NCI-H2029 treated with DMSO at 0.1 percent for 48 hours (cell line): ENCODE measurements at places on chromosomes 4 and X.

DNA sequence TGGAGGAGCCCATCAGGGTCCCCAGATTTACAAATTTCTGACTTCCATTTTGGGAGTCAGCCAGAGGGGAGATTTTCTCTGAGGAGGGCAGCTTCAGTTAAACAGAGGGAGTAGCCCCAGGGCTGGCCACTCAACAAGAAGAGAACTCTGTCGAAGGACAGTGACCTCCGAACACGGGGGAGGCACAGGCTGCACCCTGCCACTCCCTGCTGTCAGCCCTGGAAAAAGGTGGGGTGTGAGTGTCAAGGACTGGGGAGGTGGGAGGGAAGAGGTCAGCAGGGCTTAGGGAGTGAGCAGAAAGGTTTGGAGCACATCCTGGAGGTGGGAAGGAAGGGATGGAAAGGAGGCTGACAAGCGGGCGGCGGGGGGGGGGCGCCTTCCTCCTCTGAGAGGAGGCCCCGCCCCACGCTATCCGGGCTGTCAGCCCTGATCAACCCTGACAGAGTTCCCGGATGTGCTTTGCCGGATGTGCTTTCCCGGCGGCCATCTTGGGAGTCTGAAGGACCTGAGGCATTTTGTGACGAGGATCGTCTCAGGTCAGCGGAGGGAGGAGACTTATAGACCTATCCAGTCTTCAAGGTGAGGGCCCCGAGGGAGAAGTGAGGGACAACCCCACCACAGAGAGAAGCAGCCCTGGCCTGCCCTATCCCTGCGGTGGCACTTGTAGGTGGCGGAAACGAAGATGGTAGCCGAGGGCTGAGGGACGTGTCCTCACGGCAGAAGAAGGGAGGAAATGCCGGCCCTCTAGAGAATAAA, at the start of gene MAGEC1:
MAGEC1 (plus strand) TSS at position 495 of the 756 bp plus-strand sequence. CDS start 1,179 bp downstream, outside the sequence.
- DNase-seq: no peak

- DNase-seq: no peak
Measured at GRCh38 chrX:116749943-116750342, 287.2 kb upstream of the CT83 start.

DNA sequence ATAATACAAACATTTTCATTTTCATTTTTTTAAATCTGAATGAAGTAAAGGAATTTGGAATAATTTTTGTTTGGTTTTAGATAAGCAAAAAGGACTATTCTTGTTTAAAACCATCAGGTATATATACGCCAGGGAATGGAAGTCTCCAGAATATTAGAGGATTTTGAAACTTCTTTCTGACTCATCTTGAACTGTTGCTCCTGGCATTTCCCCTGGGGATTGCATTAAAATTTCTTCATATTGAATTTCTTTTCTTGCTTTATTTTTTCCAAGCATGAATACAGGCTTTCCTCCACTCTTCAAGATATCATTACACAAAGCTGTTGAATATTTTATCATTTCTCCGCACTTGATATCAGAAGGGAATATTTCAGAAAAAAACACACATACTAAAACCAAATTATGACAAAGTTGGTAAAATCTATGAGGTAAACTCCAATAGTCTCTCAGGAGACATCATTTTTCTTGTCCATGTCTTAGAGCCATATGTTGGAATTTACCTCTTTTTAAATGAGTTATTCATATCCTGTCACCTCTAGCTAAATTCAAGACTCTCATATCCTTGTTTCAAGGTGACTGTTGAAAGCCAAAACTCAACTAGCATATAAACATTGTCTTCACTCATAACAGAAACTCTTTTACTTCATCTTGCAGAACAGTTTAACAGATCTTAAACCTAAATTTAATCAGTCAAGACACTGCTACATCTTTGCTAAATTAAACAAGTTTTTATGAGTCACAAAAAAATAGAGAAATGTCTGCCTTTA, 20.7 kb upstream of the CSN1S1 start:
- no peak for DNase-seq

DNA sequence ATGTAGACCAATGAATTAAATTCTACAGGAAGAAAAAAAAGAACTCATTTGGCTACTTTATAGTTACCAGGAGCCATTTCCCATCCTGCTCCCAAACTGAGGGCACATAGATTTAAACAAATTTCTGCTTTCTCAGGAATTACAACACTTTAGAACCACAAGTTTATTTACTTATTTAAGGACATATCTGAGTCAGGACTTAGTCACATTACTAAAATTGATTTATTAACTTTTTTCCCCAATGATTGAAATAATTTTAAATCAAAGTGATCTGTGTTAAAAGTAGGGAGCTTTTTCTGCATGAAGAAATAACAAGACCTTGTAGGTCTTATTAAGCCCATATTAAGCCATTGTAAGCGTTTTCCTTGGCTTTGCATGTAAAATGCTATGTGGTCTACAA, 291.0 kb upstream of the HAND2 start:
- no peak for DNase-seq

GRCh38 chr4:79381161-79381560, 26.9 kb downstream of the GK2 start:
- no peak for DNase-seq

DNA sequence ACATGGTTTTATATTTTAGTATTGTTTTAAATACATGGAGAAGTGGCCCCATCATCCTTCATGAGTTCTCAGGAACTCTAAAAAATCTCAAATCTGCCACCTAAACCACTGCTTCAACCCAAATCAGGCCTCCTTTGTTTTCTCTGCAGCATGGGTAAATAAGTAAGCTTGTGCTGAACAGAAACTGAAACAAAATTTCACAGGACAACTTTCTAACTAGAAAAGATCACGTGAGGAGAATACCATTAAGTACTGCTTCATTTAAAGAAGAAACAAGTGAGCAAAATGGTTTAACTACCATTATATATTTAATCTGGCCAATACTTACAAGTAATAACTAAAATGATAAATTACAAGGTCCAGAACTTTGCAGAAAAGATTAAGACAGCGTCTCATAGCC, 2.5 kb downstream of the ARAP2 start:
- no peak for DNase-seq

DNA sequence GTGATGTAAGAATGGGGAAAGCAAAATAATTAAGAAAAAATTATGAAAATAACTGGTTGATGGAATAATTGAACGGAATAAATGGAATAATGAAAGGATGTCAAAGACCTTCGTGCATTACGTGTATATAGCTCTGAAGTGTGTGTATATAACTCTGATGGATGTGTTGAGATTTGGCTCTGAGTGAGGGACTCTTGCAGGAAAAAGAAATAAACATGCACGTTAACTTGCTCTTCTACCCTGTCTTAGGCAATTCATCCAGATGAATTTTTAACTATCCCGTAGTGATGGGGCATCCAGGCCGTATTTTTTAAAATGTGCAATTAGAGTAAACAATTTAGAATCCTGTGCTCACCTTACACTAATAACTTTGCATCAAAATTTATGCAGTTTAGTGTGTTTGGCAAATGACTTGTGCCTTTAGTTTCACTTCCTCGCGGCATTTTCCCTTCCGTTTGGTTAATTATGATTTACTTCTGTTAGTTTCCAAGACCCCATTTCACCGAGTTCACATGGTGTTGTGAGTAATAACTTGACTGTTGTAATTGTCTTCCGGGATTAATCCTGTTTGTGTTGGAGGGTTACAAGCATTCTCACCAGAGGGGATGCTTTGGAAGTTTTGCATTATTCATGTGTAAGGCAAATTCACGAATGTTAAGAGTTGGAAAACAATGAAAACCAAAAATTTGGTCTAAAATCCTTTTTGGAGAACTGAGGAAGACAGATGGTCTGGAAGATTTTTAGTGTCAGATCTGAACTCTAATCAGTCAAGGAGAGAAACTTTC, 256.5 kb upstream of the FAT1 start:
- no peak for DNase-seq

- DNase-seq: no peak
Measured at GRCh38 chr4:70315928-70316327, 18.9 kb upstream of the CABS1 start.
